H4 (cell line): ENCODE measurements at places on chromosomes 2 and 18. TPM values are rescaled to one million over a fixed set of nuclear protein-coding genes. Genes with fewer than 3 reads are reported as not detected.
A peak's percentile ranks its signal among the peaks of the same experiment; 100 is the strongest.

Gene RAPGEF4
- 0.72 and 1.7 TPM in 2 replicates for total RNA-seq

DNA sequence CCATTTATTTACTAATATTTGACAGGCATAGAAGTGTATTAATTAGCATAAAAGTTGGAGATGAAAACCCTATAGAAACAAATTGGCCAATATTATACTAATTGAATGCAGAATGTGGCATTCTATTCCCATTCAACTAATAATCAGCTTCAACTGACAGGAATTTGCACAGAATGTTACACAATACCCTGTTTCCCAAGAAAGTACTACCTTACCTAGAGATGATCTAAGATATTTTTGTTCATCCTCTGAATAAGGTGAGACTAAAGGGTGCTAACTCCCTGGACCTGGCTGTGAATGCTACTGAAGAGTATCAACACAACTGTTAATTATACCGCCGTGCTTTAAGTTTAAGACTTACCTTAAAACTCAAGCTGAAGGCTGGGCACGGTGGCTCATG, 28.9 kb downstream of the CEP68 start:
- no peak for DNase-seq

- peak; percentile 34 for DNase-seq
Measured at GRCh38 chr18:7872569-7872968, 305.5 kb downstream of the PTPRM start.

- no peak for DNase-seq
Measured at GRCh38 chr2:15571729-15572128, 10.6 kb upstream of the NBAS start.

- no peak for DNase-seq
Measured at GRCh38 chr2:43265421-43265820, 39.0 kb upstream of the ZFP36L2 start.

DNA sequence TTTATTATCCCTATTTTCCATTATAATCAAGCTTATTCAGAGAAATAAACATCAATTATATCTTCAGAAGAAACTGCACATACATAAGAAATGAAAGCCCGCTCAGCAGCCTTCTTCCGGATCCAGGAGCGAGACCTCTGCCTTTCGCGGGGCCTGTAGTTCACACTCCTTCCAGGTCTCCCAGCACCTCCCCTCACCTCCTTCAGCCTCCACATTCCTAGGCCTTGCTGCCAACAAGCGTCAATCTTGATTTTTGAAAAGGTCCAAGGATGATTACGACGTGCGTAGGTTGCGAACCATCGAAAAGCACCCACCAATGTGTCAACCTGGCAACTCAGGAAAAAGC, 355 bp upstream of the KIDINS220 start:
- DNase-seq = no peak

DNA sequence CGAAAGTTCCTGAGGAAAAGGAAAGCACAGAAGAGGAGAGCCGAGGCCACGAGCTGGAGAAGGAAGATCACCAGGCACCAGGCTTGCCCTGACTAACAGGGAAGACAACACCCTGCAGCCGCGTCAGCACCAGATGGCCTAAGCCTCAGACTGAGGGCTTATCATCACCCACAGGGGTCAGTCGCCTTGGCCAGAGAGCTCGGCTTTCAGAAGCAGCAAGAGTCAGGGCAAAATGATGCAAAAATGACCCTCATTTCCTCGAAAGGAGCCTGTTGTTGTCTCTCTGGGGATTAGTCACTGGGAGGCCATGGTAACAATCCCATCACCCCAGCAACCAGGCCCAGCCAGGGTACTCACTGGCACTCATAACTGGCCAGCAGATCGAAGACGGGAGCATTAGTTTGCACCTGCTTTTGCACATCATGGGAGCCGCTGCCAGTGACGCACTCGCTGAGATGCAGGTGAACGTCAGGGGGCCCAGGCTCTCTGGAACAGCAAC, 42.7 kb upstream of the ZFP36L2 start:
- no peak for DNase-seq
